ENCODE measurements at places on chromosomes 13 and 19.

- no peak for DNase-seq
Observed at GRCh38 chr13:41694545-41695301, 237.4 kb downstream of the RGCC start.

- peak; percentile 36 for DNase-seq
Observed at GRCh38 chr13:74132776-74133656, 1.2 kb downstream of the KLF12 start.

DNA sequence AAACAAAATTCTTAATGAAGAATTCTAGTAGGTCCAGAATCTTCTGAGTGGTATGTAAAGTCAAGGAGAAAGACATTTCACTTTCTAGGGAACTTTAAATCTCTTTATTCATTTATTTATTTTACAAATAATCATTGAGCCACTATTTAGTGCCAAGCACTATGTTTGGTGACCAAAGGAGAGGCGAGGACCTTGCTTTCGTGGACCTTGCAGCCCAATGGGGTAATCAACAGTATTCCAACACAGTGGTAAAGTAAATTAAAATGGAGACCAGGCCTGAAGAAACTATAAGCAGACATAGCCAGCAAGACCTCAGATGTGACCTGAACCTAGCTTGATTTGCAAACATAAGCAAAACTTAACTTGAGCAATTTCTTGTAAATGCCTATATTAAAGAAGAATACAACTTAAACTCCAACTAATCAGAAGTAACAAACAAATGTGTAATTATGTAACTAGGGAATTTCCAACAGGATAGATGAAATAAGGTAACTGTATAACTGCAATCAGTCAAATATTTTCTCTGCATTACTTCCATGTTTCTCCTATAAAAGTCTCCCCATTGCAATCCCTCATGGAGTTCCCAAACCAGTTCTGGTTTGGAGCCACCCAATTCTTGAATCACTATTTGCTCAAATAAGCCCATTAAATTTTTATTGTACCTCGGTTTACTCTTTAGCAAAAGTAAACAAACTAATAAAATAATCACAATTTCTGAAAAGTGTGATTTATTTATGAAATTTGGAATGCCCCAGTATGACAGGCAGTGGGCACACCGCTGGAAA is 67.6 kb downstream of the MBNL2 start:
- no peak for DNase-seq

DNA sequence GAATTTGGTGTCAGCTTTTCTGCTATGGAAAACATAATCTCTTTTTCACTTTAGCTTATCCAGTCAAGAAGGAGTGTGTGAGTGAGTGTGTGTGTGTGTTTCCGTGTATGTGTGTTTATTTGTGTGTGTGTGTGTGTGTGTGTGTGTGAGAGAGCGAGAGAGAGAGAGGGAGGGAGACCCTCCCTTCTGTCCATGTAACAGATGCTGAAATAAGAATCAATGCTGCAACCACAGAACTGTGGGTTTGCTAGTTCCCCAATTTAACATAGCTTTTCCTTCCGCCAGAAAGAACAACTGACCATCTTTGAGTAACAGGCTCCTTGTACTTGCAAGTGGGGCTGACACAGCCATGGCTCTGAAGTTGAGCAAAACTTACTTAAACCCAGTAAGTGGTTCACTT is 5.2 kb downstream of the LCP1 start:
- DNase-seq: no peak

DNA sequence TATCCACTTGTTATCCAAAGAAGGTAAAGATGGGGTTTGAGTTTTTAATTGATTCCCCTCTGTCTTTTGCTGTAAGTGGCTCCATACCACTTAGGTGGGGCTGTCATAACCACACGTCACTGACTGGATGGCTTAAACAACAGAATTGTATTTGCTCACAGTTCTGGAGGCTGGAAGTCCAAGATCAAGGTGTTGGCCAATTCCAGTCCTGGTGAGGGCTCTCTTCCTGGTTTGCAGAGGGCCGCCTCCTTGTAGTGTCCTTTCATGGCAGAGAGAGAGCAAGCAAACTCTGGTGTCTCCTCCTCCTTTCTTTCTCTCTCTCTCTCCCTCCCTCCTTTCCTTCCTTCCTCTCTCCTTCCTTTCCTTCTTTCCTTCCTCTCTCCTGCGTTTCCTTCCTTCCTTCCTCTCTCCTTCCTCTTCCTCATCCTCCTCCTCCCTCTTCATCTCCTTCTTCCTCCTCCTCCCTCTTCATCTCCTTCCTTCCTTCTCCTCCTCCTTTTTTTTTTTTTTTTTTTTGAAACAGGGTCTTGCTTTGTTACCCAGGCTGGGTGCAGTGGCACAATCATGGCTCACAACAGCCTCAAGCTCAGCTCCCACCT is 140.6 kb upstream of the RNF113B start:
- DNase-seq: no peak

GRCh38 chr19:42234364-42234763 is 8.0 kb downstream of the GSK3A start:
- DNase-seq: no peak

GRCh38 chr19:677201-677600 is 1.0 kb downstream of the FSTL3 start:
- no peak for DNase-seq

DNA sequence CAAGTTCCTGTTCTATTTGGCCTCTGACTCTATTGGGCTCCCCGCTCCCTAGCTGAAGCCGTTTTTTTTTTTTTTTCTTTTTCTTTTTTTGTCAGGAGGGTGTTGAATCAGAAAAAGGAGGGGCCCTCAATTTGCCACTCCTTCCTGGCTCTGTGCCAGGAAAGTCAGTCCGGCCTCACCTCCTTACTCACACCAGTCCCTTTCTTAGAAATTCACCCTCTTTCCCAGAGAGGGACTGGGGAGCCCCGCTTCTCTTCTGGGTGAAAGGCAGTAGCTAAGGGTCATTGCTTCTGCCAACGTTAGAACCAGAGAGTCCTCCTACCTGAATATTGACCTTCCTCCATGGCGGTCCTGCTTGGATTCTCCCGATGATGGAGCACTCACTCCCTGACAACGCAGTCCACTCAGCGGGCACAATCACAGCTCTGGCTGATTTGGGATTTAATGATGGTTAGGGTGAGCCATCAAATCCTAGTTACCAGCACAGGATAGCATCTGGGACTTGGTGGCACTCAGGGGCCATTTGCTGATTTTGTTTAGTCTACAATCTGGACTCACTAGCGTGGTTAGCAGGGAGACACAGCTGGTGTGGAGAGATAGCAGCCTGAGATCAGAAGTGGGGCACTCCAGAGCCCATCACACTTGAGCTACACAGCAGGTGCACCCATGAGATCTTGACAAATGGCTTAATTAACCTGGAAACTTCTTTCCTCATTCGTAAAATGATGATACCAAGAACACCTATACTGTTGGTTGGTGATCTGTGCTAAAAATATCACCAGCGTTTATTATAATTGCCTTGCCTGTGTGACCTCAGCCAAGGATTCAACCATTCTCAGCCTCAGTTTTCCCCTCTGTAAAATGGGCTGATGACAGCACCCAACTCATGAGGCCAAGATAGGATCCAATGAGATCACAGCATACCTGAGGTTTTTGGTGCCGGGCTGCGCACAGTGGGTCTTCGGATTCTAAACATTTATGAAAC is 2.2 kb downstream of the FCER2 start:
- peak; percentile 59 for DNase-seq

GRCh38 chr13:41332829-41333228 is 21.8 kb downstream of the NAA16 start:
- DNase-seq: no peak

Data from activated T-cell treated with anti-CD3 and anti-CD28 coated beads for 48 hours (primary cell).